Bronchial epithelial cell (primary cell): ENCODE measurements at places on chromosomes 5 and 9. TPM values are rescaled to one million over a fixed set of nuclear protein-coding genes. Genes with fewer than 3 reads are reported as not detected.

IL3 gene
- not detected in 2 replicates for total RNA-seq

LCN10 gene
- total RNA-seq, result not detected in 2 replicates

DNA sequence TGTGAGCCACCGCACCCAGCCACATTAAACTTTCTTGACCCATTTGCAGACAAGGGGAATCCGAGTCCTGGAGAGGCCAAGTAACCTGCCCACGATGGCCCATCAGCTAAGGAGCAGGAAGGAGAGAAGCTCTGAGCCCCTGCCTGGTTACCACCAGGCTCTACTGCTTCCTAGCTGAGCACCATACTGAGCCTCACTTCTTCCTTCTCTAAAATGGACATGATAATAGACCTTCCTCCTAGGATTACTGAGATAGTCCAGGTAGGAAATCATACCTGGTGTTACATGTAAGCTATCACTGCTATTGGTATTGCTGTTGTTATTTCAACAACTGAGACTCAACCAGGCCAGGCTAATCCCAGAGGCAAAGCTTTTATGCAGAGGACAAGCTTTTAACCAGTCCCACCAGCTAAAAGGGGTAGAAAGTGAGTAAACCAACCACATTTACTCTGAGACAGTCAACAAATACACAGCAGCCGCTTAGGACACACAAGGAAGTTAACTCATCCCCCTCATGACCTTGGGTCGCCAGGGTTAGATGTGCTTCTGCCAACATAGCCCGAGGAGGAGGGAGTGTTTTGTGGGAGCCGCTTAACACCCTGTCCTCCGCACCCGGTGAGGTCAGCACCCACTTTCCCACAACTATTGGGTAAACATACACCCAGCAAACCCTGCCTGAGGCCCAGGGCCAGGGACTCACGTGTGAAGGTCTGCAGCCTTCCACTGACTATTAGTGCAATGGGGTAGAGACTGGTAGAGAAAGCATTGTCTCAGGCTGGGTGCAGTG, 20.6 kb upstream of the PTGES start:
- peak; percentile 89 for DNase-seq

- peak; percentile 98 for DNase-seq
Measured at GRCh38 chr9:2655411-2655901, 33.9 kb downstream of the VLDLR start.

DNA sequence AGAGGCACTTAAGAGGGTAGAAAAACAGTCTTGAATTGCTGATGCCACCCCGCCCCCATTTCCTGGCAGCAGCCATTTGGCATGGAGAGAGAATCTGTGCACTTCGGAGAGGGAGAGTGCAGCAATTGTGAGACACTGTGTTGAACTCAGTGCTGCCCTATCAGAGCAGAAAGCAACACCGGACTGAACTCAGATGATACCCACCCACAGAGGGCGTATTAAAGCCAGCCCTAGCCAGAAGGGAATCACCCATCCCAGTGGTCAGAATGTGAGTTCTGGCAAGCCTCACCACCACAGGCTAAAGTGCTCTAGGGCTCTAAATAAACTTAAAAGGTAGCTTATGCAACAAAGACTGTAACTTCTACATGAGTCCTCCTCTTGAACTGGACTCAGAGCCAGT, 88.4 kb upstream of the RGS7BP start:
- peak; percentile 8 for DNase-seq

- DNase-seq, result no peak
Measured at GRCh38 chr5:5880077-5880763, 457.7 kb downstream of the ICE1 start.

DNA sequence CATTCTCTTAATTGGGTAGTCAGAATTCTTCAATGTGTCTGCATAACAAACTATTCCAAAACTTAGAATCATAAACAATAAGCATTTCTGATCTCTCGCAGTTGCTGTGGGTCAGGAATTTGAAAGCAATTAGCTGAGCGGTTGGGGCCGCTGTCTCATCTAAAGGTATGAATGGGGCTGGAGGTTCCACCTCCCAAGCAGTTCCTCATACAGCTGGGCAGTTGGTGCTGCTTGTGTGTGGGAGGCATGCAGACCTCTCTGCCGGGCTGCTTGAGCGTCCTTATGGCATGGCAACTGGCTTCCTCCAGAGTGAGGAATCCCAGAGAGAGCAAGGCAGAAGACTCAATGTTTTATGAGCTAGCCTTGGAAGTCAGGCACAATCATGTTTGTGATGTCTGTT, 30.2 kb upstream of the SEMA4D start:
- DNase-seq, result no peak
